ENCODE measurements at places on chromosomes 2 and 18. TPM values are rescaled to one million over a fixed set of nuclear protein-coding genes. Genes with fewer than 3 reads are reported as not detected.
A peak's percentile ranks its signal among the peaks of the same experiment; 100 is the strongest.

GRCh38 chr2:47905386-47906156 lies 727 bp downstream of the FBXO11 start:
- DNase-seq = peak; percentile 77

The FN1 gene
- 85.5 TPM for total RNA-seq

- no peak for DNase-seq
Measured at GRCh38 chr2:20656561-20656960, 5.7 kb upstream of the HS1BP3 start.

GRCh38 chr18:4734903-4735302 lies 279.8 kb upstream of the DLGAP1 start:
- DNase-seq = no peak

The SMAD2 gene
- total RNA-seq = 70.8 TPM

GRCh38 chr18:58267493-58267892 lies 223.5 kb downstream of the NEDD4L start:
- DNase-seq = peak; percentile 47

DNA sequence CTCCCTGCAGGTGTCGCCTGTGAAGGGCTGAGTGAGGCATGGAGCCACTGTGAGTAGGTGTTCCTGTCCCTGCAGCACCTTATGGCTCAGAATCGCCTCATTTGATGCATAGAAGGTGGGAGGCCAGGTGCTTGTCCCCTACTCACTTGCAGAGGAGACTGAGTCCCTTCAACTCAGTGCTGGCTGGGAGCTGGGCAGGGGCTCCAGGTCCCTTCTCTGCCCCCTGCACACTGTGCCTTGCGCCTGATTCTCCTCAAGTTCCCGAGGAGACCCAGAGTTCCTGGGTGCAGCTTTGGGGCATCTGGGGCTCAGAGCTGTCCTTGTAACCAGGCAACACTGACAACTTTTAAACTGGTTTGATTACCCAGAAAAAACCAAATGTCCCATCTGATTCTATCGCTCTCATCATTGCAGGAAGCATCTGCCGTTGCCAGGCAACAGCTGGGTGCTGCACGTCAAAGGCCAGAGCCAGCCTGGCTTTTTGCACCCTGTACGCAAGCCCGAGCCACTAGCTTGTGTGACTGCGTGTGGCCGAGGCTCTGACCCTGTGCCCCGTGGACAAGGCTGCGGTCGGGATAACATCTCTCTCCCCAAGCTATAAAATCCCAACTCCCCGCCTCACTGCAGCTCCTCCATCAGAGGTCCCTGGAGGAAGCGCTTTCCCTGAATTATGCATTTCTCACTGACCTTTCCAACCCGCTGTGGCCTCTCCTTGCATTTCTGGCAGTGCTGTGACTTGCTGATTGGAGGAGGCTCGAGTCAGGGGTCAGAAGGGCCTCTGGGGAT lies 130.8 kb upstream of the HDAC4 start:
- DNase-seq = no peak

The GPN1 gene
- 29.6 TPM for total RNA-seq

The ABCB11 gene
- 0.16 TPM for total RNA-seq

- no peak for DNase-seq
Measured at GRCh38 chr2:230779126-230779525, 66.5 kb downstream of the CAB39 start.

- no peak for DNase-seq
Measured at GRCh38 chr18:29326214-29326613, 1149.3 kb upstream of the CDH2 start.

DNA sequence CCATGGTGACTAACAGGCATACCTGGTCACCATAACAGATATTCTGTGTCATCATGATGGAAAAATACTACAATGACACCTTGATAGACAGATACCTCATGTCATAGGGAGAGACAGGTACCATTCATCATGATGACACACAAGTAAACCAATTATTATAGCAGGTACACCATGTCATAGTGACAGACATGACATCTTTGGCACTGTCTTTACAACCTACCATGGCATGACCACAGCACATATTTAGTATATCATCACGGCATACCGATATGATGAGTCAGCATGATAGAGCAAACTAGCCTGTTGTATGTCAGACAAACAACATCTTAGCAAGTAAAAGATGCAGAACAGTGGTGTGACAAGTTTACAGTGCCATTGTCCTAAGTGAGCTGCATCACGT lies 101.3 kb upstream of the KLHL29 start:
- no peak for DNase-seq

- no peak for DNase-seq
Measured at GRCh38 chr18:12769136-12769535, 66.3 kb downstream of the PSMG2 start.

The GPR17 gene
- total RNA-seq = 6.1 TPM

DNA sequence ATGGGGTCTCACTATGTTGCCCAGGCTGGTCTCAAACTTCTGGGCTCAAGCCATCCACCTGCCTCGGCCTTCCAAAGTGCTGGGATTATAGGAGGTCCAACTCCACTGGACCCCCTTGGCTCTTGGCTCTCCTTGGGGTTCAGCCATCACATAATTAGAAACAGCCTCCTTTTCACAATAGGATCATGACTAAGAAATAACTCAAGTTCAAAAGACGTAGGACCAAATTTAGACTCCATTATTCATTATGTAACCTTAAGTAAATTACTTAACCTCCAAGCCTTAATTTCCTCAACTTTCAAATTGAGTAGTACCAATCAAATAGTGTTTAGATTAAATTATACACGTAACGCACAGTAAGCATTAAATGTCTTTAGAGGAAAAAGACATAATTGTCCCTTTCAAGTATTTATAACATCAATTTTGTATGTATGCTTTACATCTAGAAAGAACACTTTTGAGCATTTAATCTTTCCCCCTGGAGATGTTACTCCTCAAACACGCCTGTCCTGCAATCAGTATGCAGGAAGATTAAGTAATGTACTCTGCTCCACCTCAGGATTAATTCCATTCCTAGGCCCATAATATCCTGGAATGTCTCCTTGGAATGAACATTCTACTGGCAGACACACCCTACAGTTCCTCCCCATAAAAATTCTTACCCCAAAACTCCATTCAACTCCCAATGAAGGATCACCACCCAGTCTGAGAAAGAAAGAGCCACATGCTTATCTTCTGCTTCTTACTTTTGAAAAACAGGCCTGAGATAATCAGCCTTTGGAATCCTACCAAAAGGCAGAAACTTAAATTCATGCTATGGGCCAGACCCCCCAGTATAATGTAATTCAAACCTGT lies 49.1 kb downstream of the COBLL1 start:
- no peak for DNase-seq

- no peak for DNase-seq
Measured at GRCh38 chr2:182355815-182356214, 71.0 kb downstream of the PDE1A start.

DNA sequence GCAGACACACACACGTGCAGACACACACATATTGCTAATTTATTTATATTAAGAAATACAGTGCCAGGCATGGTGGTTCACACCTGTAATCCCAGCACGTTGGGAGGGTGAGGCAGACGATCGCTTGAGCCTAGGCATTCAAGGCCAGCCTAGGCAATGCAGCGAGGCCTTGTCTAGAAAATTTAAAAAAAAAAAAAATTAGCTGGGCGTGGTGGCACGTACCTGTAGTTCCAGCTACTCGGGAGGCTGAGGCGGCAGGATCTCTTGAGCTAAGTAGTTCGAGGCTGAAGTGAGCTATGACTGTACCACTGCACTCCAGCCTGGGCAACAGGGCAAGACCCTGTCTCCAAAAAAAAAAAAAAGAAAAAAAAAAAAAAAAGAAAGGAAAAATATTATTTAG lies 28.8 kb downstream of the ANXA4 start:
- no peak for DNase-seq

DNA sequence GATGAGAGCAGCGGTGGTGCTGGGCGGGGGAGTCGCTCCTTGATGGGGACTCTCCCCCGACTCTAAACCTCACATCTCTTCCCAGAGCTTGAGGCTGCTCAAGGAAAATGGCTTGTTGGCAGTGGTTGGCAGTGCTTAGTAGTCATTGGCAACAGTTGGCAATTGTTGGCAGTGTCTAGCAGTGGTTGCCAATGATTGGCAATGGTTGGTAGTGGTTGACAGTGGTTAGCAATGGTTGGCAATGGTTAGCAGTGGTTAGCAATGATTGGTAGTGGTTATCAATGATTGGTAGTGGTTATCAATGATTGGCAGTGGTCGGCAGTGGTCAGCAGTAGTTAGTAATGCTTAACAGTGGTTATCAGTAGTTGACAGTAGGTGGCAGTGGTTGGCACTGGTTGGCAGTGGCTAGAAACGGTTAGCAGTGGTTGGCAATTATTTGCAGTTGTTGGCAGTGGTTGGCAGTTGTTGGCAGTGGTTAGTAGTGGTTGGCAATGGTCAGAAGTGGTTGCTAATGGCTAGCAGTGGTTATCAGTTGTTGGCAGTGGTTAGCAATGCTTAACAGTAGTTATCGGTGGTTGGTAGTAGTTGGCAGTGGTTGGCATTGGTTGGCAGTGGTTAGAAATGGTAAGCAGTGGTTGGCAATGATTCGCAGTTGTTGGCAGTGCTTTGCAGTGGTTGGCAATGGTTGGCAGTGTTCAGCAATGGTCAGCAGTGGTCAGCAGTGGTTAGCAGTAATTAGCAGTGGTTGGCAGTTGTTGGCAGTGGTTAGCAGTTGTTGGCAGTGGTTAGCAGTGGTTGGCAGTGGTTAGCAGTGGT lies 85.4 kb upstream of the OTOS start:
- DNase-seq = no peak

- DNase-seq = no peak
Measured at GRCh38 chr18:7926526-7926925, 359.4 kb downstream of the PTPRM start.

The ANO7 gene
- 0.16 TPM for total RNA-seq

- DNase-seq = no peak
Measured at GRCh38 chr2:67627456-67628207, 230.5 kb downstream of the ETAA1 start.

GRCh38 chr2:46082531-46083485 lies 214.4 kb upstream of the EPAS1 start:
- DNase-seq = no peak

- DNase-seq = no peak
Measured at GRCh38 chr18:51083398-51083797, 53.4 kb downstream of the SMAD4 start.

- DNase-seq = no peak
Measured at GRCh38 chr2:217316743-217317142, 456.9 kb upstream of the TNP1 start.

- no peak for DNase-seq
Measured at GRCh38 chr2:233477548-233478433, 88.8 kb downstream of the USP40 start.

GRCh38 chr2:20224716-20225293 lies at the start of gene SDC1:
SDC1 (minus strand) TSS chr2:20225130; CDS start chr2:20224867, 263 bp downstream.
- DNase-seq = no peak

DNA sequence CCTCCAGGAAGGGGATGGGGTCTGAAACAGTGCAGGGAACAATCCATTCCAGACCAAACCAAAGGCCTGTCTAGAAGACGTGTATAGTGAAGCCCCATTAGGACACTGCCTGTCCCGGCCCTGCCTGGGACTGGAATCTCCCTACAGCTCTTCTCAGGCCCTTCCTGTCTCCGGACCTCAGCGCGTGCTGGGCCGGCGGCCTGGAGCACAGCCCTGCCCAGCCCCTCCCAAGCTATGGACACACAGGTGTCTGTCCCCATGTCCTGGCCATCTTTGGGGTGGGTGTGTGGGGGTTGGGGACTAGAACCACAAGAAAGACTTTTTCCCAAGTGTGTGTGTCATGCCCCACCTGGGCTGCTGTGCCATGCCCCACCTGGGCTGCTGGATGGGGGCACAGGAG lies 51.8 kb downstream of the KIF1A start:
- no peak for DNase-seq

GRCh38 chr2:26178746-26179436 lies 6.0 kb downstream of the GAREM2 start:
- DNase-seq = no peak

The UGT1A1 gene
- not detected for total RNA-seq

GRCh38 chr2:71385012-71385411 lies 53.4 kb downstream of the ZNF638 start:
- no peak for DNase-seq

DNA sequence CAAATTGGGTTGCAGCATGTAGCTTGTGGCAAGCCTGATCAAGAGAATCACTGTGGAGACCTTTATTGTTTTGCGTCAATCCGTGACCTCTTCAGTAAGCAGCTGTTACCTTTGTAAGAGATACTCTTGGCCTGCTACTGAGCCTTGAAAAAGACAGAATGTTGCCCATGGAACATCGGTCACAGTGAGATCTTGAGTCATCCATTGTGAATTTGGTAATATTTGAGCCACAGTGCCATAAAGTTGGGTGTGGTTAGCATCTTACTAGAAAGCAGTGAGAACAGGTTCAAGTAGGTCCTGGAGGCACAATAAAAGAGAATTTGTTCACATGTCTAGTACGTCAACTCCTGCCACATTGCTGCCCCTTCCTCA lies 12.7 kb upstream of the EFR3B start:
- no peak for DNase-seq

DNA sequence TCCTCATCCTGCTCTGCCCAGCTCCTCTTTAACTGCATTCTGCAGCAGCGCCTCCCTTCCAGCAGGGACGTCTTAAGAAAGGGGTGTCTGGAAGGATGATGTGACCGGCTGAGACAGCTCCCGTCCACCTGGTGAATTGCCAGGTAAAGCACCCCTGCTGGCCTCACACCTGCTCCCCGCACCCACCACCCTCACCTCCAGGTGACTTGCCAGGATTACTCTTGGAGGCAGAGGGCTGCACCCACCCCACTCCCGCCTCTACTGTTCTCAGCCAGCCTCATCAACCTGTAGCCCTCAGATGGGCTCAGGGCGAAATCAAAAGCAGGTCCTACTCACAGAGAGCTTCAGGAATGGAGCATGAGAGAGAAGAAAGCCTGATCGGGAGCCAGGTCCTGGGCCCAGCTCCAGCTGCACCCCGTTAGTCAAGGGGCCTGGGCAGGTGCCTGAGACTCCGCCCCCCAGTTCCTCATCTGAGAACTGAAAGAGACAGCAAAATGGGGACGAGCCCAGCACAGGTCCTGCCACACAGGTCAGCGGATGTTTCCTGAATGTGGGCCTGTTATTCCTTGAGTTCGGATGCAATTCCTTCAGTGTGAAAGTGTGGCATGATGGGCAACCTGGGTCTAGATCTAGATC lies 5.6 kb downstream of the ADRA2B start:
- DNase-seq = no peak

The TDRD15 gene
- 3.0 TPM for total RNA-seq

The ADGRF3 gene
- total RNA-seq = 0.16 TPM

DNA sequence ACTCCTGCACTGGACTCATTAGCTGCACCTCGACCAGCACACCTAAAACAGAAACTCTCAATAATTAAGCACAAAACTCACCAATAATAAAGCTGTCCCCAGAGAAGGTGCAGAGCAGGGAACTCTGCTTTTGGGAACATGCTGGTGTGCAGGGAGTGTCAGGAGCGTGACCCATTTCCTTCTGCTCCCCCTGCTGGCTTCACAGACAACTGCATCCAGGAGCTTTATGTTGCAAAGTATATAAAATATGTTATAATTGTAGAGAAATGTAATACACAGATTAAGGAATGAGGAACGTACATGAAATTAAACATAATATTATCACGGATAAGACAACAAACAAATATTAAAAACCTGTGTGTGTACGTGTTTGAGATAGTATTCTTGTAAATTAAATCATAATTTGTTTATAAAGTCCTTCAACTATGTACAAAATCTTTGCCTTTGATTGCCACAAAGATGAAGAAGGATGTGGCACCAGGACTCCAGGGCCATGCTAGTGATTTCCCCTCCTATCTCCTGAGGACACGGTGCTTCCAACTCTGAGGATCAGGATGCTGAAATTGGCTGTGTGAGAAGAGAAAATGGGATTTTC lies 68.6 kb upstream of the MAL start:
- no peak for DNase-seq

The RAB6D gene
- total RNA-seq = 0.62 TPM

The ZNF396 gene
- 5.0 TPM for total RNA-seq
